ENCODE measurements at places on chromosomes 7 and 10.

GRCh38 chr10:31087851-31088250 is 56.2 kb upstream of the ZNF438 start:
- DNase-seq, result no peak

GRCh38 chr7:134419875-134420274 is 39.0 kb downstream of the AKR1B1 start:
- no peak for DNase-seq

DNA sequence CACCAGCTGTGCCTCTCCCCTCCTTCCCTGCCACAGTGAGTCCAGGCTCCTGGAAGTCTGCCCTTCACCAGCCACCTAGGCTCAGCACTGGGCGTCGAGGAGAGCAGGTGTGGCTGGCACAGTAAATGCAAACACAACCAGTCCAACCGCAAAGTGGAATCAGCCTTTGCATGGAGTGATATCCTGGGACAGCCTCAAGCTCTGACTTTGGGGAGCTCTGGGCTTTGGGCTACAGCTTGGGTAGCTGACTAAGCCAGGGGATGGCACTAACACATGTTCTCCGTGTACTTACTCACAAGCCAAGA is 312.4 kb downstream of the KCNMA1 start:
- no peak for DNase-seq

- DNase-seq, result no peak
These were observed 190.4 kb downstream of the PTPRN2 start for GRCh38 chr7:158396982-158397862.

DNA sequence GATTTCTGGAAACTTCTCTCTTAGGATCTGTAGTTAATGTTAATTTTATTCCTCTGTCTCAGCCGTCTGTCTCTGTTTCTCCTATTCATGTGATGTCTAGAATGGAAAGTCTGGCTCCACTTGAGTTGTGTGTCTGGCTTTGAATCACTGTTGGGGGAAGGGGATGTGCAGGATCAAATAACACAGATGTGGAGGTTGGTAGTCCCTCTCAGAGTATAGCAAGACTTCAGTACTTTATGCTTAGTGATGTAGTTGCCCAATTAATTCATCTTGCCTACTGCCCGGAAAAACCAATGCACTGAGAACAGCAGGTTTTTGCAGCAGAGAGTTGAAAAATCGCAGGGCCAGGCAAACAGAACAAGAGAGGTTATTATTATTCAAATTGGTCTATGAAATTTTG is 79.2 kb downstream of the PHTF2 start:
- DNase-seq, result no peak

Measured in NCI-H748 treated with DMSO at 0.1 percent for 48 hours (cell line).